ENCODE measurements at places on chromosomes 16 and 17.

DNA sequence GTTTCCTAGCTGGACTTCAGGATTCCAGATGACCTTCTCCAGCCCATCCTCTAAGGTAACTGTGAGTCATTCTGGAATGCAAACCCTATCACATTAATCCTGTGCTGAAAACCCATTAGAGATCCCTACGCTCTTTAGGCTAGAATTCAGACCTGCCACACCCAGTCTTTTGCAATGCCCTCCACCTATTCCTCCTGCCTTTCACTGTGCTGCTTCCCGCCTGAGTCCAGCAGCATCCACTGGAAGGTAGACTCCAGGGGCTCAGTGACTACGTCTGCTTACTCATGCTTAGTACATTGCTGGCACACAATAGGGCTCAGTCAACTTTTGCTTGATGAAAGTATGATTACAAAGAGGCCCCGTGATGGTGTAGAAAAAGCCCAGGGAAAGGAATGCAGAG, 121.1 kb downstream of the SPACA3 start:
- no peak for DNase-seq

DNA sequence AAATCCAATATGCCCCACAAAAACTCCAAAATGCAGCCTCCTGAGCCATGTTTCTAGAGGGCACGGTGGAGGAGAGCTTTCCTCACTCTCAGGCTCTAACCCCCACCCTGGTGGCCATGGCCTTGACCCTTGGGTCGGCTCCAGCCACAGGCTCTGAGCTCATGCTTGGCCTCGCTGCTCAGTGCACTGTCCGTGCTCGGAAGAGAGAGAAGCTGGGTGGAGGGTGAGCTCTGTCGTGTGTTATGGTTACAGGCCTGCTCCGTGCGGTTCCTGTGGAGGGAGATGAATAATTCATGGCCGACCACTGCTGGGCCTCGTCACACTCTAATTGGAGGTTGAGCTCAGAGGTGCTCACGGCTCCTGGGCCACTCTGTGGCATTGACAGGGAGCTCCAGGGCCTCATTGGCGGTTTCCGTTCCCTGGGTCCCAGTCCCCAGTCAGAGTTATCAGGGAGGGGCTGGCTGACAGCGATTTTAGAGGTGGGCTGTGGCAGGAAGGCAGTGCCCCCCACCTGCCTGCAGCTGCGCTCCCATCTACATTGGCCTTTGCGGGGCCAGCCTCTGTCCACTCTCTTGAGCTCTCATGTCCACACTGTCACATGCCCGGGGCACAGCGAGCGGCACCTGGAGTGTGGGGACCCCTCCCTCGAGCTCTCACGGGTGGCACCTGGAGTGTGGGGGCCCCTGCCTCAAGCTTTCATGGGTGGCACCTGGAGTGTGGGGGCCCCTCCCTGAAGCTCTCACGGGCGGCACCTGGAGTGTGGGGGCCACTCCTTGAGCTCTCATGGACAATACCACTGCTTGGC, 24.9 kb downstream of the ACSF3 start:
- DNase-seq = no peak

DNA sequence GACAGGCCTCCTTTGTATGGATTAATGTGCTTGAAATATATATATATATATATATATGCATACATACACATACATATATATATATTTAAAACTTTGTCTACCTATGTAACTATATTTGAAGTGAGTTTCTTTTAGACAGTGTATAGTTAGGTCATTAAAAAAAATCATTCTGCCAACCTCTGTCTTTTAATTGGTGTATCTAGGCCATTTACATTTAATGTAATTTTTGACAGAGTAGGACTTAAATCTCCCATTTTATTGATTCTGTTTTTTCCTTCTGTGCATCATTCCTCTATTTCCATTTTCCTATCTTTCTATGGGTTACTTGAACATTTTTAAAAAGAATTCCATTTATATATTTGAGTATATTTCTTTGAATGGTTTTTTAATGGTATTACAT, 125.2 kb downstream of the IRF8 start:
- DNase-seq = no peak

GRCh38 chr17:57037411-57037810, 47.6 kb upstream of the AKAP1 start:
- no peak for DNase-seq

GRCh38 chr16:35714665-35715064, 2255.3 kb downstream of the TP53TG3F start:
- no peak for DNase-seq

DNA sequence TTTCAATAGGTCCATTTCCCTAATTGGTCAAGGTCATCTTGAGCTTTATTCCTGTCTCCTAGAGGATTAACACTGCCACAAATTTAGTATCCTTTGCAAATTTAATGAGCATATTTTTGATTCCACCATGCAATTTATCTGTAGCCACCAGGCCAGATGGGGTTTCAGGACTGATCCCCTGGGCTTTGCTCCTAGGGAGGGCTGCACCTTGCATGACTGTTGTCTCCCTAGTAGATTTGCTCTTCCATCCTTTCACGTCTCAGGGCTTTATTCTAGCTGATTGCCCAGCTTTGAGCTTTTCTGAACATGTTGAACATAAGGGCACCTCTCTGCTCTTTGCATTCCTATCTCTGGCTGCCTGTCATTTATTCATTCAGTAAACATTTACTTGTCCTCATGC, 7.7 kb upstream of the KCNH6 start:
- no peak for DNase-seq

- no peak for DNase-seq
Observed at GRCh38 chr17:18925187-18925586, 26.8 kb upstream of the SLC5A10 start.
